ENCODE measurements at places on chromosomes 11 and 22.

DNA sequence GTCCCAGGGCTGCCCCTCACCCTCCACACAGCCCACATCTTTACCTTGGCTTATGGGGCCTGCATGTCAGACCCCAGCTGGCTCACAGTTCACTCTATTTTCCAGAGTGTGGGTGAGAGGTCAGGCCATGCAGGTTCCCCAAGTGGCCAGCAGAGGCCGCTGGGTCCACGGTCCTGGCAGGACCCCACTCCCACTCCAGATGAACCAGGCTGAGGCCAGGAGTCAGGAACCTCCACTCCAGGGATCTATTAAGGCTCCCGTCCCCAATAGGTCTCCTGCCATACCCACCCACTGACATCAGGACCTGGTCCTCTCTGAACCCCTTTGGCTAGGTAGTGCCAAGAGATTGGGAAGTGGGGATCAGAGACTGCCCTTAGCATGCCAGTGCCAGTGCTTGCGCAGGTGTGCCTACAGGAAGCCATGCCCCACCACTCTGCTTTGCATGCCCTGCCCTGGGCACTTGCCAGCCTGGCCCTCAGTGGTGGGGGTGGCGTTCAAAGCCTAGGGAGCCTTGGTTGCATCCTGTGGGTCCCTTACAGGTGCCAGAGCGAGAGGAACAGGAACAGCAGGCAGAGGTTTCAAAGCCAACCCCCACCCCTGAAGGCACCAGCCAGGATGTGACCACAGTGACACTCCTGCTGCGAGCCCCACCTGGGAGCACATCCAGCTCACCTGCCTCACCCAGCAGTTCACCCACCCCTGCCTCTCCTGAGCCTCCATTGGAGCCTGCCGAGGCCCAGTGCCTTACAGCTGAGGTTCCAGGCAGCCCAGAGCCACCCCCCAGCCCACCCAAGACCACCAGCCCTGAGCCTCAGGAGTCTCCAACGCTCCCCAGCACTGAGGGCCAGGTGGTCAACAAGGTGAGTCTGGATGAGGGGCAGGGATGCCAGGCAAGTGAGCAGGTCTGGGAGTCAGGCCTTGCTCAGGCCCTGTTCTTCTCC is 8.3 kb downstream of the SMTN start:
- no peaks in the 10 kb centered on the region for H3K27me3 ChIP-seq
- H3K4me3 ChIP-seq = no peak overlapping the region
- H3K27ac ChIP-seq = peak overlapping the region; percentile 15
- peak; percentile 66 for DNase-seq

GRCh38 chr11:131311776-131312514 is 58.5 kb upstream of the NTM start:
- H3K27me3 ChIP-seq = no peaks in the 10 kb centered on the region
- no peaks in the 10 kb centered on the region for H3K36me3 ChIP-seq
- no peak overlapping the region for H3K27ac ChIP-seq
- DNase-seq = no peak

DNA sequence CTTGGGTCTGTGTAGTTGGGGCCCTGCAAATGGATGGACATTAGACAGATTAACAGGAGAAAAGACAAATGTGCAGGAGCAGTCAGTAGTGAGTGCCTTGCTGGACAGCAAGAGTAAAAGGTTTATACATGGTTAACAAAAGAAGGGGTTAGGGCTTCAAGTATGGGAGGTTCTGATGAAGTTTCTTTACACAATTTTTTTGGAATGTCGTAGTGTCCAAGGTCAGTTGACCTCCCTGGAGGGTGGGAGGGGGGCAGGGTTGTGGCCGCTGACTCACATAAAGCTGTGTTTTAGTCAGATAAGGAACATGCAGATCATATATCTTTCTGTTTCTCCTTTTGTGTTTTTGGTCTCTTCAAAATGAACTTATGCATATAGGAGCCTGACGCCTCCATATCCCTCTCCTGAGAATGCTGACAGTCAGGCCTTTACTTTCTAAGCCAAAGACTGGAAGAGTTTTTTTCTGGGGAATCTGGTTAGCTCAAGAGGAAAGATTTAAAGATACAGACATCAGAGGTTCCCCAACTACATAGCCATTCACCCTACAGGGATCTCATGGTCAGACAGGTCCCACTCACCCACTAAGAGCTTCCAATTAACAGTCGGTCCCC is 134.3 kb downstream of the NECTIN1 start:
- no peak for DNase-seq
- H3K36me3 ChIP-seq = no peaks in the 10 kb centered on the region
- H3K27ac ChIP-seq = no peak overlapping the region
- H3K27me3 ChIP-seq = no peaks in the 10 kb centered on the region

- H3K27ac ChIP-seq = no peak overlapping the region
- H3K36me3 ChIP-seq = no peaks in the 10 kb centered on the region
- H3K4me3 ChIP-seq = no peak overlapping the region
- no peaks in the 10 kb centered on the region for H3K27me3 ChIP-seq
- peaks cover 18% of the 10 kb centered on the region for H3K4me1 ChIP-seq
Measured at GRCh38 chr11:130775306-130776060, 140.8 kb downstream of the SNX19 start.

- H3K4me1 ChIP-seq = no peaks in the 10 kb centered on the region
- H3K36me3 ChIP-seq = no peaks in the 10 kb centered on the region
- no peaks in the 10 kb centered on the region for H3K27me3 ChIP-seq
- H3K4me3 ChIP-seq = no peak overlapping the region
- DNase-seq = no peak
- no peak overlapping the region for H3K27ac ChIP-seq
Measured at GRCh38 chr11:131599285-131599684, 228.9 kb downstream of the NTM start.

- no peaks in the 10 kb centered on the region for H3K36me3 ChIP-seq
- no peak overlapping the region for H3K4me3 ChIP-seq
- no peaks in the 10 kb centered on the region for H3K4me1 ChIP-seq
- H3K27me3 ChIP-seq = no peaks in the 10 kb centered on the region
- DNase-seq = no peak
- no peak overlapping the region for H3K27ac ChIP-seq
Measured at GRCh38 chr22:26448334-26448733, 19.3 kb downstream of the ASPHD2 start.

DNA sequence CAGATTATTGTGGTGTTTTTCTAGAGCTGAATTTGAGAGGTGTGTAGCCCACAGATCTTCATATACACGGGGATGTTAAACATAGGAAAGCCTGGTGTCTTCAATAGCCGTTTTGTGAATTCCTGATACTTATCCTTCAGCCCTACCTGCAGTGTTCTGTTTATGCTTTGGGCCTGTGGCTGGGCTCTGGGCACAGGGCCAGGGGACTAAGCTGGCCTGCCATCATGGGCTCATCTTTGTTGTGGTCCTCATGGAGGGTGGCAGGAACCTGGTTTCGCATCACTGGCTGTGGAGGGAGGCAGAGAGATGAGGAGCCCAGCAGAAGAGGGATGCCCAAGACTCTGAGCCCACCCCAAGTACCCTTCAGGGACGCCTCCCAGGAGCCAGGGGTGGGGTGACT is 112.4 kb downstream of the CACNA1I start:
- H3K4me1 ChIP-seq = no peaks in the 10 kb centered on the region
- H3K27ac ChIP-seq = no peak overlapping the region
- H3K36me3 ChIP-seq = no peaks in the 10 kb centered on the region
- no peaks in the 10 kb centered on the region for H3K27me3 ChIP-seq
- DNase-seq = no peak

GRCh38 chr11:6405052-6405667 is 13.7 kb downstream of the APBB1 start:
- no peaks in the 10 kb centered on the region for H3K36me3 ChIP-seq
- no peak overlapping the region for H3K4me3 ChIP-seq
- DNase-seq = no peak
- H3K27me3 ChIP-seq = no peaks in the 10 kb centered on the region
- H3K27ac ChIP-seq = no peak overlapping the region

- no peaks in the 10 kb centered on the region for H3K36me3 ChIP-seq
- H3K4me3 ChIP-seq = no peak overlapping the region
- peak; percentile 55 for DNase-seq
- H3K4me1 ChIP-seq = peaks cover 6% of the 10 kb centered on the region
- no peaks in the 10 kb centered on the region for H3K27me3 ChIP-seq
Measured at GRCh38 chr11:1559111-1559951, 12.7 kb downstream of the DUSP8 start.

- H3K27me3 ChIP-seq = no peaks in the 10 kb centered on the region
- H3K4me1 ChIP-seq = peaks cover 27% of the 10 kb centered on the region
- no peaks in the 10 kb centered on the region for H3K36me3 ChIP-seq
- no peak for DNase-seq
- H3K27ac ChIP-seq = no peak overlapping the region
Measured at GRCh38 chr22:42680648-42681047, 31.5 kb upstream of the CYB5R3 start.

DNA sequence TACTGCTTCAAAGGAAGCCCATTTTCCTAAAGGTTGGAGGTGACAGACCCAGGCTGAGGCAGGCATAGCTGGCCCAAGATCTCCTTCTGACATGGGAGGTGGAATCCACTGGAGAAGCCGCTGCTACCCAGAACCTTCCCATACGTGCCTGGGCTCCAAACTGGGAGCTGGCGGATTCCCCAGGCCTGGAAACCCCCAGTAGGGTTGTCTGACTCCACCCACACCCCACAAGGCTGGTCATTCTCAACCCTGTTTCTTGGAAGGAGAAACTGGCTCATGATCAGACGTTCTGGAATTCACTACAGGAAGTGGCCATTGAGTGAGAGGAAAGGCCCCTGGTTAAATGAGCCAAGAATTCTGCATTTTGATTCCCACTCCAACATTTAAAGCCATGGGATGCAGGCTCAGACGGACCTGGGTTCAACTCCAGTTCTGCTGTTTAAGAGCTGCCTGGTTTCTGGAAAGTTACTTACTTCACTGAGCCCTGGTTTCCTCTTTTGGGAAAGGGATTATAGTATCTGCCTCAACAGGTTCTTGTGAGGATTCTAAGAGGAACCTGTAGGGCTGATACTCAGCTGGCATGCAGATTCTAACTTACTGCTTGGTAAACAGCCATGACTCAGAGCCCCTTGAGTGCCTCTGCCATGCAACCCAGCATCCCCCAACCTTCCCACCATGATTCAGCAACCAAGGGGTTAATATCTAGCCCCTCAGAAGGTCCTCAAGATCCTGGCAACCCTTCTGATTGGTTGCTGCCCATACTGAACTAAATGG is 19.4 kb upstream of the TSKU start:
- no peak overlapping the region for H3K27ac ChIP-seq
- no peaks in the 10 kb centered on the region for H3K27me3 ChIP-seq
- DNase-seq = peak; percentile 36
- no peaks in the 10 kb centered on the region for H3K36me3 ChIP-seq

DNA sequence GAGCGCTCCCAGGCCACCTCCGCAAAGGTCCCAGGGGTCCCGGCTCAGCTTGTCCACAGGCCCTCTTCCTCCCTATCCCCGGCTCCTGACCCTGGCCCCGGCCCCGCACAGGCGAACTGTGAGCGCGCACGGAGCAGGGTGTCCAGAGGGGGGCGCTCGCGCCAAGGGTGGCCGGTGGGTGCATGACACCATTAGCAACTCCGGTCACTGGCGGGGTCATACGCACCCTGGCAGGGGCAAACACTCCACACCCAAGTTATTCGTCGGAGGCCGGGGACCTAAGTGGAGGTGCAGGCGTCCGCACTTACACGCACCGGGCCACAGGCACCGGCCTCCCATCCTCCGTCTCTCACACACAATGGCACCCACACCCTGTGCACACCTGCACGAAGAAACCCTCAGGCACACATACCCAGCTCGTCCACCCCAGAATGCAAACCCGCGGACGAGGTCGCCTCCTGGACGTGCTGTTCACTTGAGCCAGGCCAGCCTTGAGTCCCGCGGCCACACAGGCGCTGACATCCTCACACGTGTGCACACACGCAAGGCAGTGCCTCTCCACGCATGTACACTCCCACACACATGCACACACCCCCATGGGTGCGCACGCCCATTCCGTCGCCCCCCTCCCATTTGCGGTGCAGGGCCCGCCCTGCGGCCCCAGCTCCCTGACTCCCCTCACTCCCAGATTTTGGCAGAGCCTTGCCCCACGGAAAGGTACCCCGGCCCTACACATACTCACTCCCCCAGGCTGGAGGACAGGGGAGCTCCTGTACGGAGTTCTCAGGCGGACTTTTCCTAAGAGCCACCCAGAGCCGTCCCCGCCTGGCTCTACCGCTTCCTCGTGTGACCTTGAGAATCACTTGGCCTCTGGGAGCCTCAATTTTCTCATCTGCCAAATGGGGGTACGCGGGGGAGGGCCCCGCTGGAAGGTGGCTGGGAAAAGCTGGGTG is at the start of gene RASGRP2:
Gene RASGRP2, minus strand, starts transcription at position 552 of the 953 bp plus-strand sequence. CDS start 1,276 bp downstream, outside the sequence.
- H3K27ac ChIP-seq = no peak within 1 kb of the TSS
- H3K4me1 ChIP-seq = peaks cover 11% of the 10 kb centered on the region
- no peaks in the 10 kb centered on the region for H3K27me3 ChIP-seq
- peak within 1 kb of the TSS; percentile 44 for H3K4me3 ChIP-seq
- H3K36me3 ChIP-seq = no peaks in the 10 kb centered on the region

All from ovary (tissue), 10 donors.